ENCODE measurements at places on chromosomes 2 and 18. TPM values are rescaled to one million over a fixed set of nuclear protein-coding genes. Genes with fewer than 3 reads are reported as not detected.
A peak's percentile ranks its signal among the peaks of the same experiment; 100 is the strongest.

Gene EML6
- total RNA-seq, result not detected

Gene APLF
- 1.2 TPM for total RNA-seq

DNA sequence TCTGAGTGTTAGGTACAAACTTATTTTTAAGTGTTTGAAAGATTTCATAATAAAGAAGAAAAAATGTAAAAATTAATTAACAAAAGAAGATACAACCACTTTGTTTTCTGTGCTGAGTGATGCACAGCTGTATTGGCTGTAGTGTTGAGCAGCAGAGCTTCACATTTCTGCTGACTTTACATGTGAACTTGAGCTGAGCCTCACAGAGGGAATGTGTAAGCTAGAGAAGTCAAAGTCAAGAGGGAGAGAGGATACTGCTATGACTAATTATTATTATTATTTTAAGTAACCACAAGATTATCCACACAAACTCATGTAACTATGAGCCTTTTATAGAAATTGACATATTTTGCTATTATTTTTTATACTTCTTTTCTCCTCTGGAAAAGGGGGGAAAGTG is 159.1 kb upstream of the ZSWIM2 start:
- no peak for DNase-seq

Gene NXPH2
- total RNA-seq, result 8.3 TPM

DNA sequence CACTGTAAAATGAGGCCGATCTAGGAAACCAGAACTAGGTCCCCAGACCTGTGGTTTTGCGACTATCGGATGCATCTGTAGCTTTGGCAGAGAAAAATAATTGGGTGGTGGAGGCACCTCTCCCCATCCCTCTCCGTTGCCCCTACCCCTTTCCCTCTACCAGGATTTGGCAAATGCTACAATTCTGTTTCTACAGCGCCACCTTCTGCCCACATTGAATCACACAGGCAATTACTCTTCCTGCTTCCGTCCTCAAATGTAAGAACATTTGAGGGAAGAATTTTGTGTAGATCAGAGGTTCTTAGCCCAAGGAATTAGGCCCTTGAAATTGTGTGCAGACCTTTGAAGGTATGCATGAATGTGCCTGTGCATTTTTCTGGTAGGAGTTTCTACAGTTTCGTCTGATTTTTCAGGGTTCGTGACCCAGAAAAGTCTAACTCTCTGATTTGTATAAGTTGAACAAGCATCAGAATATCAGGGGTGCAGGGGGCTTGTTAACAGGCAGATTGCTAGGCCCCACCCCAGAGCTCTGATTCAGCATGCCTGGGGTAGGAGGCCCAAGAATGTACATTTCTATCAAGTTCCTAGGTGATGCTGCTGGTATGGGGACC is 11.2 kb downstream of the ATP6V1B1 start:
- peak; percentile 24 for DNase-seq

DNA sequence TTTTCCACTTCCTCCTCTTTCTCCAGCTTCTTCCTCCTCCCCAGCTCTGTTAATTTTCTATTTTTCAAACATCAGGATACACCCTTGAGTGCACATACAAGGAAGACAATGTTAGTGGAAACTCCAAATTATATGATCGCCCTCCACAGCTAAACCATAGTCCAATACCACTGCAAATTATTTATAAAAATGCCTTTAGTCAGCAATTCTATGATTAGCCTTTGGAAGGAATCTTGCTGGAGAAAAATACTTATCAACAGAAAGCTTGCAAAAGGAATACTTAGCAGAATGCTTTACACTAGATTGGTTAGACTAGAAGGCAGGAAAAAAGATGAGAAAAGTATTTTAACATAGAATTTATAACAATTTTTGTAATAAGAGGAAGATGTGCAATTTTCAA is 178.9 kb downstream of the FAM124B start:
- no peak for DNase-seq

DNA sequence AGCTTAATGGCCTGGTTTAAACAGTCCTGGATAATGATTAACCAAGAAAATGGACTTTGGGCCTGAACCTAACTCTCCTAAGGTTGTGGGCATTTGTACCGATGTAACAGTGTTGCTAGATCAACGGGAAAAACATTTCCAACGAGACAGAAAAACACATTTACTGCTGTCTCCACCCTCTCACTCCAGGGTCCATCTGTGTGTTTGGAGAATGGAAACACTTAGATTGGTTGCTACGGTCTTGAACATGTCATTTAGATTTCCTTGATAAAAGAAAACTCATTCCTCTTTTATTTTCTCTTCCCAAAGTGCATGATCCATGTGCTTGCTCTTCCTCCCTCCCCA is 88.0 kb downstream of the SOCS6 start:
- no peak for DNase-seq

GRCh38 chr2:239000089-239000488 is 152.2 kb downstream of the TWIST2 start:
- no peak for DNase-seq

Gene METTL8
- total RNA-seq, result 19.5 TPM

Gene NEB
- 0.03 TPM for total RNA-seq

Gene HOXD9
- total RNA-seq, result 1.8 TPM

DNA sequence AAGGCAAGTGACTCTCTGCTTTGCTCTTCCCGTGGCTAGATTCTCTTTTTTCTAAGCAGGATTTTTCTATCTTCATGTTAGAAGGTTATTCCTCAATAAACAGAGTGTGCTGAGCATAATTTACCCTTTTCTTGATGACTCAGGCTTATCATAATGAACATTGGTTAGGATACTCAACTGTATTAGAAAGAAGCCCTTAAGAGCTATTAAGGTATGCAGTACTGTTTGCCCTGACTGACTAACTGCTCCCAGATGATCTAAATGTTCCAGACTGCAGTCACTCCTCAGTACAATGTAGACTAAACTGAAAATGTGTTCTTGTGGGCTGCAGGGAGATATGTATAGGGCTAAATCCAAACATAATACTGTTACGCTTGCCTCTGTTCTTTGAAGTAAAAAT is 687.8 kb downstream of the NUP35 start:
- DNase-seq, result no peak

DNA sequence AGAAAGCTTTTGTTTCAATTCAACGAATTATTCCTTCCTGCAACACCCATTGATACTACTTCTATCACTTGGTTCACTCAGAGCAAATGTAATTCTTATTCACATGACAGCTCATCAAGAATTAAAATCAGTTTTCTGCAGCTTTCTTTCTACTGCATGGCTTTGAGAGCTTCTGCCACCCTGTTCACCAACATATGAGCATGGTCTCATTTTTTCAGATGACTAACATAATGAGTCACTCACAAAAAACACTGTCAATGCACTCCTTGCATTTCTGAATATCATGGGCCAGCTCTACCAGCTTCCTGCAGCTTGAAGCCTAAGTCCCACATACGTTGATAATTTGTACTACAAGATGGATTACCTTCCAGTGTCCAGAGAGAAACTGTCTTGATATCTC is 342.9 kb downstream of the LRATD1 start:
- DNase-seq, result no peak

DNA sequence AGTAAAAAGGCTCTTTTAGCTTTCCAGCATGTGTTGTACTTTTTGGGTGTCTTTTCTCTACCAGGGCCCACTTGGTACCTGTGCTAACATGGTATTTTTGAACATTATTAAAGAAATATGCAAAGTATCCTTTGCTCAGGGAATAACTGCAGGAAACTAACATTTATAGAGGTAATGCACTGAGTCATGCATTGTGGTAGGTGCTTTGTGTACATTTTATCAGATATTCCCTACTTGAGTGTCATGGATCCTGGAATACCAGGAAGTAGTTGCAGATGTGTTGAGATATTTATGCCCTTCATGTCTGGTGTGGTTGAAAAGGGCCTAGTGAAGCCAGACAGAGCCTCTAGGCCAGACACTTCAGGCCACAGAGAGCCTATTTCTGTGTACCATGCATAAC is 215.5 kb upstream of the CYRIA start:
- no peak for DNase-seq

Gene COLEC12
- total RNA-seq, result 58.8 TPM

- no peak for DNase-seq
Observed at GRCh38 chr2:107025291-107025857, 139.4 kb upstream of the ST6GAL2 start.

DNA sequence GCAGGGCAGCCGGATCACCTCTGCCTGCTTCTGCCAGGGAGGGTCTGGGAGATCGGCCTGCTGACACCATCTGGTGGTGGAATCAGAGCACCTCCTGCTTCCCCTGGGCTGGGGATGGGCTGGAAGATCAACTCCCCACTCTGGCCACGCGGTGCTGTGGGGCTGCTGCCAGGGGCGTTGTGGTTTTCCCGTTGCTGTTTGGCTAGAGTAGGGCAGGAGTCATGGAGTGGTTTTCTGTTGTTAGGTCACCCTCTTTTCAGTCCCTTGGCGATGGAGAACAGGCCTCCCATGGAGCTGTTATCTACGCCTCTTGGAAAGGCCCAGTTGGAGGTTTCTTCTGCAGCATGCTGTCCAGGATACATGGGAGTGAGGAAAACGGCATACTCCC is 15.2 kb downstream of the BCL2L11 start:
- DNase-seq, result peak; percentile 55

DNA sequence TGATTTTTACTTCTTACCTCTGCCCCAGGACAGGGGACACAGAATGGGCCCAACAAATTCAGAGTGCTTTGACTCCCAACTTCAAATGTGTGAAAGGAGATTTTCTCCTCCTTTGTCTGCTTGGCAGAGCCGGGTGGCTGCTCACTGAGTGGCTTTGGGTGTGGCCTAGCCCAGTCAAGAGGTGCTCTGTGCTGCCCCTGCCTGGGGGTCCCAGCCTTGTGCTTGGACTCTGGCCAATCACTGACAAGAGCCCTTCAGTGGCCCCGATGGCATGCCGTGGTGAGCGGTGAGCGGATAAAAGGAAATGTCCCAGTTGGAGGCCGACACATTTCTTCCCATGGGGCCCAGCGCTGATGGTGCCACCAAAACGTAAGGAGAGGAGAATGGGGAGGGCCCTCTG is 259.2 kb downstream of the CELF4 start:
- no peak for DNase-seq

DNA sequence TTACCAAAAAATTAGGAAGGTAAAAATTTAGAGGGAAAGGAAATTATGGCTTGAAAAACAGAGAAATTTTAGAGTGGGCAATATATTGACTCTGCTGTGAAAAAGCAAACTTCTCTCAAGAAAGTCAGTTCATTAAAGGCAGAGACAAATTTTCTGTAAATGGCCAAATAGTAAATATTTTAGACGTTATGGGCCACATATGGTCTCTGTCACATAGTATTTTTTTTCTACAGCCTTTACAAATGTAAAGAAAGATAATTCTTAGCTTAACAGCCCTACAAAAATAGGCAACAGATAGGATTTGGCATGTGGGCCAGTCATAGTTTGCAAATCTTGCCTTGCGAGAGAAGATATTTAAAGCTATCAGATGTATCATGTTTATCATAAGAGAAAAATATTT is 1750.4 kb downstream of the SUCLG1 start:
- DNase-seq, result no peak

DNA sequence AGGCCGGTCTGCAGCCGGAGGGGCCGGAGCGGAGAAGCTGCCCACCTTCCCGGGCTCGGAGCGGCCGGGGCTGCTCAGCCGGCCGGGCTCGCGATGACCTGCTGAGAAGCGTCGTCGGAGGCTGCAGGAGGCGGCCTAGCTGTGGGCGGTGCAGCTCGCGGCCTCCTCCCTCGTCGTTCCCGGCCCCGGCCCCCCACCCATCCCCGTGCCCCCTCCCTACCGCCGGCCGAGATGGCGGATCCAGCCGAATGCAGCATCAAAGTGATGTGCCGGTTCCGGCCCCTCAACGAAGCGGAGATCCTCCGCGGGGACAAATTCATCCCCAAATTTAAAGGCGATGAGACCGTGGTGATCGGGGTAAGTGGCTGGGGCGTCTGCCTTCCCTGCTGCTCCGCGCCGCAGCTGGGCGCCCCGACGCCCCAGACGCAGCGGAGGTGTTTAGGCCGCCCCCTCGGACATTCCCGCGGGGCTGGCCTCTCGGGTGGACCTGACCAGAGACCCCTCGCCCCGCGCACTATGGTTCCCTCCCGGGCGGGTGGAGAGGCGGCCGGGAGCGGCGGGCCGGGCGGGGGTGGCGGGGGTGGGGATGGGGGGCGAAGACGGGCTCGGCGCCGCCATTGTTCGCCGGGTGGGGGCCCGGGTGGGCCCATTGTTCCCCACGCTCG is 492 bp downstream of the KIF5C start:
- no peak for DNase-seq

DNA sequence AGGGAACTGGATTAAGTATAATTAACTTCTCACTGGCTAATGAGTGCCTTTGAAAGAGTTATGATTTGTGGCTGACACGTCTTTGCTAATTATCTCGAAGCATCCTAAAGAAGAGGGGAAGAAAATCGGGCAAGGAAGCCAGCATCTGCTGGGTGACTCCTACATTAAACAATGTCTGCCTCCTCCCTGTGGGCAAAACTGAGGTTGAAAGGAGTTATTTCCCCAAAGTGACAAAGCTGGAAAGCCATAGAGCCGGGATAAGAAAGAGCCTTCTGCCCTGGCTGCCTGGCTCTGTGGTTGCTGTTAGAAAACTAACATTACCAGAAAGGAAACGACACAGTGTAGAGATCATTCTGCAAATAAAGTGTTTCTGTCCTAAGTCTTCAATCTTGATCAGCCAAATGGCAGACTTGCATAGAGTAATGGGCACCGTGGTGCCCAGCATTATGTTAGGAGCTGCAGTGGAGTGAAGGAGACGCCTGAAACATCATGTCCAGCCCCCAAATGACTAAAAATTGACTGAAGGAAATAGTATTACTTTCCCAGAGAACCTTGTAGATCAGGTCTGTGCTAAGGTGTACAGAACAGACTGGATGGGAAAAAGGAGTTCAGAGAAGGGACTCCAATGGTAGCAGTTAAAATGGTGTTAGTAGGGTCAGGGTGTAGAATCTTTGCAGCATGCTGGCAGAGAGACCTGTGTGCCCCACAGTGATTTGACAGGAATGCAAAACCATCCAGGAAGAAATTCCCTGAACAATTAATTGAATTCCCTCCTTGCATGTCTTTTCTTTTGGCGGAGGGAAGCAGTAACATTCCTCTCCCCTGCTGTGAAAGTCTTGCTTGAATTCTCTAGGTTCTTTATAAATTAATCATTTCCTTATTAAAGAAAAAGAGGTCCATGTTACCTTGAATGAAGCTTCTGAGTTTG is 44.4 kb downstream of the ALPK2 start:
- DNase-seq, result peak; percentile 87

Gene PRKAG3
- total RNA-seq, result not detected

- DNase-seq, result no peak
Observed at GRCh38 chr18:22172594-22173049, 3.2 kb downstream of the GATA6 start.

- no peak for DNase-seq
Observed at GRCh38 chr18:45402485-45403056, 212.7 kb upstream of the SLC14A2 start.

Gene CHRNA1
- total RNA-seq, result not detected

GRCh38 chr2:160371251-160372009 is 122.2 kb downstream of the RBMS1 start:
- DNase-seq, result no peak

- peak; percentile 47 for DNase-seq
Observed at GRCh38 chr2:40127890-40128557, 323.9 kb downstream of the SLC8A1 start.

- peak; percentile 25 for DNase-seq
Observed at GRCh38 chr2:9692456-9693195, 61.8 kb upstream of the YWHAQ start.
